ENCODE measurements at places on chromosomes 2 and 18.
A peak's percentile ranks its signal among the peaks of the same experiment; 100 is the strongest.

- H3K4me3 ChIP-seq, result no peak overlapping the region
- no peak for DNase-seq
- H3K36me3 ChIP-seq, result no peaks in the 10 kb centered on the region
- H3K27me3 ChIP-seq, result no peaks in the 10 kb centered on the region
These were observed 36.3 kb downstream of the IRS1 start for GRCh38 chr2:226763320-226763719.

DNA sequence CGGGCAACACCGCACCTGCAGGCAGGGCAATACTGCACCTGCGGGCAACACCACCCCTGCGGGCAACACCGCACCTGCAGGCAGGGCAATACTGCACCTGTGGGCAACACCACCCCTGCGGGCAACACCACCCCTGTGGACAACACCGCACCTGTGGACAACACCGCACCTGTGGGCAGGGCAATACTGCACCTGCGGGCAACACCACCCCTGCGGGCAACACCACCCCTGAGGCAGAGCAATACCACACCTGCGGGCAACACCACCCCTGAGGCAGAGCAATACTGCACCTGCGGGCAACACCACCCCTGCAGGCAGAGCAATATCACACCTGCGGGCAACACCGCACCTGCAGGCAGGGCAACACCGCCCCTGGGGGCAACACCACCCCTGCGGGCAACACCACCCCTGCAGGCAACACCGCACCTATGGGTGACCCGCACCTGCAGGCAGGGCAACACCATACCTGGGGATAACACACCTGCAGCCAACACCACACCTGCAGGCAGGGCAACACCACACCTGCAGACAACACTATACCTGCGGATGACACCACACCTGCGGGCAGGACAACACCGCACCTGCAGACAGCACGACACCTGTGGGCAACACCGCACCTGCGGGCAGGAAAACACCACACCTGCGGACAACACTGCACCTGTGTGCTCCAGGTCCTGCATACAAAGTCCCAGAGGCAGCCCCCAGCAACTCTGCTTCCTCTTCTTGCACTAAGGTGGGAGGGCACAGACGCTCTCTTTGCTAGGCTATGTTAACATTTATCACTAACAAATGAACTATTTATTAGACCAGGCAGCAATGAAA is 57.7 kb downstream of the EIPR1 start:
- H3K27ac ChIP-seq, result no peak overlapping the region
- H3K4me3 ChIP-seq, result no peak overlapping the region
- H3K4me1 ChIP-seq, result no peaks in the 10 kb centered on the region
- peaks cover 4% of the 10 kb centered on the region for H3K36me3 ChIP-seq

- no peak for DNase-seq
- no peaks in the 10 kb centered on the region for H3K36me3 ChIP-seq
- H3K27ac ChIP-seq, result no peak overlapping the region
- H3K4me3 ChIP-seq, result no peak overlapping the region
These were observed 84.5 kb downstream of the FSHR start for GRCh38 chr2:49069829-49070228.

DNA sequence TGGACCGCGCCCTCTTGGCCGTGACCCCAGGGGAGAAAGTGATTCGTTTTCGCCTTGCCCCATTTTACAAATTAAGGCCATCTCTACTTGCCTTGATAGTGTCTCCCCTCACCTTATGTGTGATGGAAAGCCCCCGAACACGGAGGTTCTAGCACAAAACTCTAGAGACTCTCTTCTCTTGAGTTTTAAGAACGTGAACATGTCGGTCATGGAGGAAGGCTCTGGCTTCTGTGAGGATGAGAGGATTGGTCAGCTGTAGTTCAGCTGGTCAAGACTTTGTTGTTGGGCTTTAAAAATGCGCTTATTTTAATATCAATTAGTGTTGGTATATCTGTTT is 828 bp downstream of the DYNC1I2 start:
- no peak for DNase-seq
- no peaks in the 10 kb centered on the region for H3K4me1 ChIP-seq
- H3K4me3 ChIP-seq, result peak overlapping the region; percentile 91
- no peaks in the 10 kb centered on the region for H3K27me3 ChIP-seq
- peak overlapping the region; percentile 86 for H3K27ac ChIP-seq
- no peaks in the 10 kb centered on the region for H3K36me3 ChIP-seq
